ENCODE measurements at places on chromosomes 12 and 14. TPM values are rescaled to one million over a fixed set of nuclear protein-coding genes. Genes with fewer than 3 reads are reported as not detected.
A peak's percentile ranks its signal among the peaks of the same experiment; 100 is the strongest.

DNA sequence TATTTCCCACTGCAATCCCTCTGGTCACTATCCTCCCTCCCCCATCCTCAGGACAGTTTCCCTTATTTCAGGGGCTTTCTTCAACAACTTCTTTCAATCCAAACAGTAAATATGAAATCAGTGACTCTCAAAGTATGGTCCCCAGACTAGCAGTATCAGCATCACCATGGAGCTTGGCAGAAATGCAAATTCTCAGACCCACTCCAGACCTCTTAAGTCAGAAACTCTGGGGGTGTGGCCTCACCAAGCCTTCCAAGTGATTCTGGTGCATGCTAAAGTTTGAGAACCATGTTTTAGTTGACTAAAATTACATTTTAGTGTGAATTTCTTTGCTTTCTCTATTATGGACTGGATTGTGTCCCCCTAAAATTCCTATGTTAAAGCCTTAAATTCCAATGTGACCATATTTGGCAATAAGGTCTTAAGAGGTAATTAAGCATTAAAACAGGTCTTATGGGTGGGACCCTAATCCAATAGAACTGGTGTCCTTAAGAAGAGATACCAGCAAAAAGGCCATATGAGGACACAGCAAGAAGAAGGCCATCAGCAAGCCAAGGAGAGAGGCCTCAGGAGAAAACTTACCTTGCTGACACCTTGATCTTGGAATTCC lies 23.2 kb downstream of the ATP2B1 start:
- DNase-seq = no peak

DNA sequence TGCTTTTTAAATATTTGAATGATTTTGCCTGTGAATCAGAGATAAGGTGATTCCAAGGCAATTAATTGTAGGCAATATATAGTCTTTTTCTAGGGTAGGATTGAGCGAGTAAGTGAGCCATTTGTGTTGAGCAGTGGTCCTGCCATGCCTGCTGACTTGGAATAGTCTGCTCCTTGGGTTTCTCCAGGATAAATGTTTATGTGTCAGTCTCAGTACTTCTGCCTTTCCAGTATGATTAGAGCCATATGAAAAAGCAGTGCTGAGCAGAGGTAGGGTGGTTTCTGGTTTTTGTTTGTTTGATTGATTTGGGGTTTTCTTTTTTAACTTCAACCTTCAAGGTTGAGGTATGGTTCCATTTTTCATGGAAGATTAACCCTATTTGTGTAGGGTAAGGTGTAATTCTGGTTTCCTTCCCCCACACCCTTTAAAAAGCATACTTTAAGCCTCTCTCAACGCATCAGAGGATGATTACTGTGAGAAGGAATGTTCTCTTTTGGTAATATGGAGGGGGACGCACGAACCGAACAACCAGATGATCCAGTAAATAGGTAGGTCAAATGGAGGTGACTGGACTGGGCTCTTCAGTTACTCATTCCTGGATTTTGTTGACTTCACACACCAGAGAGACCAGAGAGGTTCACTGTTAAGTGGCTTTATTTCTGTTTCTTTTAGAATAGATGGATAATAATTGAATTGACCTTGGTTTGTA lies 22.7 kb downstream of the FRMD6 start:
- no peak for DNase-seq

DNA sequence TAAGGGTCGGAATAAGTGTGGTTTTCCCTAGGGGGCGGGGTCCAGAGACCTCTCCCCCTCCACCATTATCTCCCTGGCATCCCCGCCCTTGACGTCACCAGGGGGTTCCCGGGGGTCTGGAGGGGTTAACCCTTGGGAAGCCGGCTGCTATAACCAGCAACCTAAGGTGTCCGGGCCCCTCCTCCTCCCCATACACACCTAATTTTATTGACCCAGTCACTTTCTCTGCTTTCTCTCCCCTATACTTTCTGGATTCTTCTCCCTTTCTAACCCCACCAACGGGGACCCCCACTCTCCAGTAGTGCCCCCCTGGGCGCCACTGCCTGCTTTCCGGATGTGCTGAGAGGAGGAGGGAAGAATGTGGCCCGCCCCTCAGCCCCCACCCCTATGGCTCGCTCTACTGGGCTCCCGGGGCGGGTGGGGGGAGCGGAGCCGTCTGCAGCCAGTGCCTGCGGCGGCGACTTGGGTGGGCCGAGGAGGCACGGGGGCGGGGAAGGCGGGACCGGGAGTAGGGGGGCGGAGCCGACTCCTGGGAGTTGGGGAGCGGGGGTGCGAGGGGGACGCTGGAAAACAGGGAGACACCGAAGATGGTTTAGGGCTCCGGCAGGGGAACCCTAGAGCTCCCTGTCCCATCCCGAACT lies 1.8 kb downstream of the GLI1 start:
- DNase-seq = peak; percentile 61

DNA sequence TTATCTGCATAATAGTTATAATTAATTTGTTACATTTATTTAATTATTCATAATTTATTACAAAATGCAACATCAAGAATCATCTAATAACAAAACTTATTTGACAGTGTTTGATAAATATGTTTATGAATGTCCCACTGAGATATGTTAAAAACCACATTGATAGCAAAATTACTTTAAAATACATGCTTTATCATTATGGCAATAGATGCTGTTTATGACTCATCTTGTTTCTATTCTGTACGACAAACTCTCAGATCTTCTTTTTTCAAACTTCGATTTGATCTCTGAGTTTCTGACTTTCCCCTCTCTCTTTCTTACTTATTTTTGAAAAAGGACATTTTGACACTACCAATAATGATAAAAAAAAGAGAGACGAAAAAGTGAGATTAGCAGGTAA lies 56.8 kb upstream of the LRRK2 start:
- DNase-seq = no peak

DNA sequence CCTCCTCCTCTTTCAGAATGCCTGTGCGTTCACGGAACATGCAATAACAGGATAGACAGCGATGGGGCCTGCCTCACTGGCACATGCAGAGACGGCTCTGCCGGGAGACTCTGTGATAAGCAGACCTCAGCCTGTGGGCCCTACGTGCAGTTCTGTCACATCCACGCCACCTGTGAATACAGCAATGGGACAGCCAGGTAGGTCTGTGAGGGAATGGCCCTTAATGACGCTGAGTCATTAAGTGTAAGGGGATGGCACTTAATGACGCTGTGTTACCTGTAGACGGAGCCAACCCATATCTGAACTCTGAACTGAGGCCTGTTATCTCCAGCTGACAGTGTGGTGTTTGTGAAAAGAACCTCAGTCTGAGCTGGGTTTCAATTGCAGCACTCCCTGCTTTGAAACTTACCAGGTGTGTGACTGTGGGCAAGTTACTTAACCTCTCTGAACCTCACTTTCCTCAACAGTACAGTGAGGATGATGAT lies 86.9 kb downstream of the STAB2 start:
- no peak for DNase-seq

GRCh38 chr14:89629383-89629782 lies 212.3 kb upstream of the FOXN3 start:
- no peak for DNase-seq

GRCh38 chr12:125185740-125186470 lies 120.7 kb downstream of the AACS start:
- peak; percentile 52 for DNase-seq

Gene HOXC10
- total RNA-seq = not detected

Gene NANOG
- not detected for total RNA-seq

Data from activated CD8-positive, alpha-beta T cell treated with anti-CD3 and anti-CD28 coated beads for 36 hours (primary cell).